Stimulated activated CD4-positive, alpha-beta T cell treated with anti-CD3 and anti-CD28 coated beads, Interleukin-4, amount 100 ng/mL, for 1 hour (primary cell): ENCODE measurements at places on chromosomes 2 and 18.
A peak's percentile ranks its signal among the peaks of the same experiment; 100 is the strongest.

- no peak for DNase-seq
These were observed 68.3 kb upstream of the MEIS1 start for GRCh38 chr2:66366619-66367018.

DNA sequence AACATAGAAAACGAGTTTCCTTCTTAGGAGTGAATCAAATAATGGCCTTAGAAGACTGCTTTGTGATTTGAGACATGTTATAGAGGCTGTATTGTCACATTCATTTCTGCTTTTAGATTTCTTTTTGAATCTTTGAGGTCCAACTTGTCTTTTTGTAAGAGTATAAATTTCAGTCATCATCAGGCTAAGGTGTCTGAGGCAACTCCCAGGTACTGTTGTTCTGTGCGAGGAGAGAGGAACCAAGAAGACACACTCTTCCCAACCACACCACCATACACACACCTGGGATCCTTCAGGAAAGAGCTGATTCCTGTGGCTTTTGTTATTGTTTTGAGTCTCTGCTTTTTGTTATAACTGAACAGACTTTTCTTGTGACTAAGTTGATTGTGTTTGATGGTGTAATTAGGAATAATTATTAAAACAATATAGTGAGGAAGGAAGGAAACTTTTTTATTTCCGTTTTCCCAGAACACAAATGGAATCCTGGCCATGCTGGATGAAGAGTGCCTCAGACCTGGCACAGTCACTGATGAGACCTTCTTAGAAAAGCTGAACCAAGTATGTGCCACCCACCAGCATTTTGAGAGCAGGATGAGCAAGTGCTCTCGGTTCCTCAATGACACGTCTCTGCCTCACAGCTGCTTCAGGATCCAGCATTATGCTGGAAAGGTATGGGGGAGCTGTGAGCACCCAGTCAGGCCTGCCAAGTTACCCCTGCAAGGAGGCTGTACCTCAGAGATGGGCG is 140.4 kb downstream of the MYO1B start:
- DNase-seq, result no peak

- peak; percentile 17 for DNase-seq
These were observed 1.1 kb downstream of the VAMP8 start for GRCh38 chr2:85578243-85579180.

- no peak for DNase-seq
These were observed 312.2 kb downstream of the EN1 start for GRCh38 chr2:118535171-118535817.

- DNase-seq, result no peak
These were observed 31.8 kb downstream of the CREG2 start for GRCh38 chr2:101355401-101356054.

DNA sequence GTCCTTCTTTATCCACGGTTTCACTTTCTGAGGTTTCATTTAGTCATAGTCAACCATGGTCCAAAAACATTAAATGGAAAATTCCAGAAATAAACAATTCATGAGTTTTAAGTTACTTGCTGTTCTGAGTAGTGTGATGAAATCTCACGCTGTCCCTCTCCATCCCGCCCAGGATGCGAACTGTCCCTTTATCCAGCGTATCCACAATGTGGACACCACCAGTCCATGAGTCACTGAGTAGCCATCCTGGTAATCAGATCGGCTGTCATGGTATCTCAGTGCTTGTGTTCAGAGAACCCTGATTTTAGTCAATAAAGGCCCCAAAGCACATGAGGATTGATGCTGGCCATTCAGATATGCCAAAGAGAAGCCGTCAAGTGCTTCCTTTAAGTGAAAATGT is 3.7 kb downstream of the SP140L start:
- DNase-seq, result no peak

DNA sequence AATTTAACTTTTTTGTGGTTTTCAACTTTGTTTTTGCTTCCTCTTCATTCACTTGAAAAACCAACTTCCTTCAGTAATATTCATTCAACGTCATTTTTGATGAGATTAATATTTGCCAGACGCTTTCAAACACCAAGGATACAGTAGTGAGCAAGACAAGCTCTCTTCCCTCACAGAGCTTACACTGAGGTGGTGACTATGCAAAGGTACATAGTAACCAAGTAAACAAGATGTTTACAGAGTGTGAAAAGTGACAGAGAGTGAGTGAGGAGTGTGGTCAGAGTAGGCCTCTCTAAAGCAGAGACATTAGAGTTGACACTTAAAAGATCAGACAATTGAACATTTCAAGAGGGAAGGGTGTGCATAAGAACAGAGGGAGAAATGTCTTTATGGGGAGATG is 155.5 kb downstream of the TMEM247 start:
- no peak for DNase-seq

- DNase-seq, result no peak
These were observed 18.8 kb upstream of the MREG start for GRCh38 chr2:216031960-216032689.

DNA sequence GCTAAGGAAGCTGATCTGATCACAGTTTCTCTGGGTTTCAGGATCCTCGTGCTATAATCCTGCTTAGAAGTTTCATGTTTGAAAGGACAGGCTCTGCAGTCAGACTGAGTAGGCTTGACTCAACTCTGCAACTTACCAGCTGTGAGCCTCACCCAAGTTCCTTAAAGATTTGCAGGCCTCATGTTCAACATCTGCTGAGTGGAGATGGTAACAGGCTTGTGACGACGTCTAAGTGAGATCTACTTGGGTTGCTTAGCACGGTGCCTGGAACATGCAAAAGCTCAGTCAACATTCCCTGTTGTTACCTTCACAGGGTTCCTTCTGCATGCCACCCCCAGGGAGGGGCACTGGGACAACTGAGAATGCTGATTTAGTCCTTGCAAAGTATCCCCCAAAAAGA is 164.2 kb downstream of the C1D start:
- DNase-seq, result no peak

DNA sequence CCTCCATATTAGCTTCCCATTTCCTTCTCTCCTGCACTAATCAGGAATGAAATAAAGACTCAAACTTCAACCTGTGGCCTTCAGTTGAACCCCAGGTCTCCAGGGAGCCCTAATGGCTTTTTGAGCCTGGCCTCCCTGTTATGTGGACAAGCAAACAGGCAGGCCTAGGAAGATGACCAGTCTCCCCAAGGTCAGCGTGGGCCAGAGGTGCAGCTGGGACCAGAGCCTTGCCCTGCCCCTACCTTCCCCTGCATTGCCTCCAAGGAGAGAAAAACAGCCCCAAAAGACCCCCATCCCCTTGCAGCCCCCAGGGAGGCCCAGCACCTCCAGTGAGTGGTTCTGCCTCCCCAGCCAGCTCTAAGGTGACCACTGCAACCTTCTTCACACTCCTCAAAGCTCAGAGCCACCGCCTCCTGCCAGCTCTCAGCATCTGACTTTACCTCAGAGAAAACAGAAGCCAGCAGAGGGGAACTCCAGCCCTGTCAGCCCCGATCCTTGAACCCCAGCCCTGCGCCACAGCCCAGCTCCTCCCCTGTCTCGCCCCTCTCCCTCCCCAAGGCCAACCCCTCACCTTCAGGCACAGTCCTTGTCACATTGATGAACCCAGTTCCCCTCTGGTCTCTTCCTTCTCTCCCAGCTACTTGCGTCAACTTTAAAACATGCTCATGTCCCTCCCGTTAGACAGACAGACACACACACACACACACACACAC is 59.5 kb upstream of the ID2 start:
- no peak for DNase-seq

GRCh38 chr2:105576440-105577241 is 168.1 kb upstream of the NCK2 start:
- no peak for DNase-seq

- DNase-seq, result no peak
These were observed 48.0 kb upstream of the ID2 start for GRCh38 chr2:8633735-8634313.

DNA sequence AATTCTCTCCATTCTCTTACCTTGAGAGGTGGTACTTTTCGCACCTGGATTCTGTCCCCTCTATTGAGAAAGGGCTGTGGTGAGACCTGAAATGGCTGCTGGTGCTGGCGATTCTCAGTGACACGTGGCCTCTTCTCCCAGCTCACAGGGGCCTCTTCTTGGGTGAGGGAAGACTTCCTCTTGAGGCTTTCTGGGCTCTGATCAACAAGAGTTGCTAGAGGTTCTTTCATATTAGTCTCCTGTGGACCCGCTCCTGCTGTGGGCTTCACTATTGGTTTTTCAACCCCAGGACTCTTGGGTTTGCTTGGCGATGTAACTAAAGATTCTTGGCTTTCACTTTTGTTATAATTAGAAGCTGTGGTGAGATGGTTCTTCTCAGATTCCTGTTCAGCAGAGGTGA is 76.3 kb upstream of the DTNB start:
- no peak for DNase-seq

- no peak for DNase-seq
These were observed 46.5 kb upstream of the RAB31 start for GRCh38 chr18:9661564-9661963.

- no peak for DNase-seq
These were observed 2.9 kb upstream of the SFXN5 start for GRCh38 chr2:73074110-73075069.

GRCh38 chr18:23740105-23740830 is 51.0 kb downstream of the LAMA3 start:
- no peak for DNase-seq

DNA sequence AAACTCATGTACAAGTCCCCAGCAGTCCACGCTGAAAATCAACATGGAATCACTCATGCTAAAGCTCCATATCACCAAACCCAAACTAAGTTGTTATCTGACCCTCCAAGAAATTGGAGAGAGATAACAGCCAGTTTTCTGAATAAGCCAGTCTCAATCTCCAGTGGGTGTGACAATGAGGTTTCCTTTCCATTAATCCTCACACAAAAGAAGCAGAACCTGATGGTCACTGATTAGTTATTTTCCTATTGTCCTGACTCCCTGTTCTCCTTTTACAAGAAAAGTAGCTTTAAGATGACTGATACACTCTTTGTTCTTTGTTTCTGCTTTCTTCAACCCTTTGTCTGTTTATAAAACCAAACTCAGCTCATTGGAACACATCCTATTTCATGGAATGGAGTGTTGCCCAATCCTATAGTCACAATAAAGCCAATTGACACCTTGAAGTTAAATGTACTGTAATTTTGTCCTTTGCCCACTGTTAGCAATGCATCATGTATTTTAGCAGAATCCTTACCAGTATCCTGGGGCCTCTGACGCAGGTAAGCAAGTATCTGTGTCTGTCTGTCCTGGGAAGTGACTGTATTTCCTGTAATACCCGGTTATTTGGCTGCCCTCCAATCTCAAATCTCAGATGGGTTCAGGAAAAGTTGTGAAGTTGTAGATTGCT is 30.6 kb upstream of the SH3RF3 start:
- DNase-seq, result no peak

DNA sequence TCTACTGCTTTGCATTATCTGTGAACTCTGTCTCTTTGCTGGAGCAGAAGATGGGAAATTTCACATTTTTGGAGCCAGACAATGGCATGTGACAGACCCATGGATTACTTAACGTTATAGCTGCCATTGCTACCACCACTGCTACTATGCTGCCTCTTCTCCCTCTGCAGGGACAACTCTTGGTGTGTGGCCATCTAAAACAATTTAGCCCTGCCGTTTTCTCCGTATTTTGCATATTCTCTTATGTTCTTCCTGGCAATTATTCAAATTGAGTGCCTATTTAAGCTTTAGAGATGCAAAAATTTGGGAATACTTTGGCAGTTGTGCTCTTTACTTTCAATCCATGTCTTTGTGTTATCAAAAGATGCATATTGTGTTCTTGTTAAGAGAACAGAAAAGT is 386.8 kb downstream of the XIRP2 start:
- DNase-seq, result no peak

DNA sequence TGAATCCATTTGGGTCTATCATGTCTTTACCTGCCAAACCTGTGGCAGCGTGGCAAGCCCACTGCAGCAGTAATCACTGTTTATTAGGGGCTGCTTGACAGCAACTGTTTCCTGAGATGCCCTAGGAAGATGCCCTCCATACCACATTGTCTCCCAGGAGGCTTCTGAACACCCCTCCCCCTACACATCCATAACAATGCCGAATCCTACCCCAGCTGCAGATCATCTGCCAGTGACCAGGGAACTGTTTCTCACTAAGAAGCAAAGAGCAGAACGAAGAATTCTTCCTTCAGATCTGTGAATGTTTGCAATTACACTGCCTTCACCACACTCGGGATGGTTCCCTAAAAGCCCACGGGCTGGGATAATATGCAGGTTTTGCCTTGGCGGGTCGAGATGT is 127.8 kb downstream of the VIT start:
- DNase-seq, result no peak

DNA sequence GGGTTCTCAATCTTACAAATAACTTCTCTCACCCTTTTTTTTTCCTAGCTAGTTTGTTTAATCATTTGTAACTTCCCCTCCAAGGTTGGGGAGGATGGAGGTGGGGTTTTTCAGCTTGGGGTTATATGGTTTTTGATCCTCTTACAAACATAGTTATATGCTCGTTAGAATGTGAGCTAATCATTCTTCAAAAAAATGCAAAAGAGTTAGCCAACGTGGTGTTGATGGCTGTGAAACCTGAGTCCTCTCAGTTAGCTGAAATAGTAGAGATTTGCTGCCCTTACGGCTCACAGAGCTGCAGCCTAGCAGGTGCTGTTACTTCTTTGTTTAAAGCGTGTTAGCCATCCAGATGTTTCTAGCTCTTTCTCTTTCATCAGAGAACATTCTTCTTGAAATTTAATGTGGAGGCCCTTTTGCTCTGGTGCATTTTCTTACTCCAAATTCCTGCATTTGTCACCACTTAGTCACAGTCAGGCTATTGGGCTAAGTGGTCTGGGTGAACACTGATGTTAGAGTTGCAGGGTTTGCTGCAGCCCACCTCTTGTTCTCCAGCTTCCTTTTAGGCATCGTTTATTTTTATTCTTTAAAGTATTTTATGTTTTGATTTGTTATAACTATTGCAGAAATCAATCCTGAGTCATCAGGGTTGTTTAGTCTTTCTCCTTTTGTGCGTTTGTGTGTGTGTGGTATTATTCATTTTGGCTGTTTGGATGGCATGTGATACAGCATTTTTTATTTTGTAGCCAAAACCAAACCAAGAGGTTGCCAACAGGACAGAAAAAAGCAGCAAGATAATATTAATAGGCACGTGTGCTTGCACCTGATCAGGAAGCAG is 41.1 kb downstream of the LIMS1 start:
- no peak for DNase-seq

DNA sequence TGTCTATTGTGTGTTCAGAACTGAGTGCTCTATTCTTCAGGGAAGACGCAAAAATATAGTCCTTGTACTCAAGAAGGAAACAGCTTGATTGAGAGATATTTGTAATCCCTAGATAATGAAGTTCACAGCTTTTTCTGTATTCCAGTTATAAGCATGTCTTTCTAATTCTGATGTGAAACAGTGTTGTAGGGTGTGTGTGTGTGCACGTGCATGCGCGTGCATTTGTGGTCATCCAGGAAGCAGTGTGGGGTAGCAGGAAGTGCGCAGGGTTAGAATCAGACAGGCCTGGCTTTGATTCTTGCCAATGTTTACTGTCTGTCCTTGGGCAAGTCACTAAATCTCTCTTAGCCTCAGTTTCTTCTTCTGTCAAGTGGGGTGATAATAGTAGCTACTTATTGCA is 87.9 kb downstream of the NPAS2 start:
- DNase-seq, result no peak

- DNase-seq, result no peak
These were observed 12.5 kb upstream of the MAL start for GRCh38 chr2:95012881-95013550.
